ENCODE measurements at places on chromosomes 4 and X. TPM values are rescaled to one million over a fixed set of nuclear protein-coding genes. Genes with fewer than 3 reads are reported as not detected.
A peak's percentile ranks its signal among the peaks of the same experiment; 100 is the strongest.

DDX3X gene
- 239 TPM for total RNA-seq

HMX1 gene
- 0.69 TPM for total RNA-seq

XAGE3 gene
- total RNA-seq: not detected

DNA sequence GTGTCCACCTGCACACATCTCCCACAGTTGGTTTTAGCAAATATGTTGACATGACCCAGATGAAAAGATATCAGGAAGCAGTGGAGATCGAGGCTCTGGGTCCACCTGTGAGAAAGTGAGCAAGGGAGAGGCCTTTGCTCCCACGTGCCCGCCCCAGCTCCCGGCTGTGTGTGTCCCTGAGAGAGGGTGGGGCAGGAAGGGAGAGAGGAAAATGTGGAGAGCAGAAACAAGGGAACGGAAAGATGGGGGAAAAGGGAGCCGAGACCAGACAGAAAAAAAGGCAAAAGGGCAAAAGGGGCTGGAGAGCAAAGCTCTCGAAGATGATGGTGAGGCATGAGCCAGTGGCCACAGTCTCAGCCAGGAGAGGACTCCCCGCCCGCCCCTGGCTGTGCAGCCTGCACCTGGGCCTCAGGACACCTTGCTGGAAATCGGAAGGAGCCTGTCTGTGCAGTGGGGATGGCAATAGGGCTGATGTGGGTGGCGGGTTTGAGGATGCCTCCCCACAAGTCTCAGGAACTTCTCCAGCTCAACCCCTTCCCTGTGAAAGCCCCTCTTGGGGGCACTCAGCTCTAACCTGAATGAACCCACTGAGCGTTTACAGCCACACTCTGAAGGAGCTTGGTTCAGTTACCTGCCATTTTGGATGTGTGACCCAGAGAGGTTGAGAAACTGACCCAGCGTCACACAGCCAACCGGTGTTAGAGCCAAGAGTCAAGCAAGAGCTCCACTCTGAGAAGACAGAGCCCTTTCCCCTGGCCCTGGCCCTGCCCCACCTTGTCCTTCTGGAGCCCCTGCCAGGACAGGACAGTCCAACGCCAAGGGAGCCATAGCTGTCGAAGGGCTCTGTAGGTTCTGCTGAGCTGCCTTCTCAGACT is 20.3 kb upstream of the MSX1 start:
- H3K4me1 ChIP-seq: 0 out of 2 replicates have a peak, but pooled peaks cover 6% of the 10 kb centered on the region
- no peak overlapping the region for H3K4me3 ChIP-seq
- no peak overlapping the region for H3K27ac ChIP-seq
- H3K36me3 ChIP-seq: no peaks in the 10 kb centered on the region
- no peak for DNase-seq

GRCh38 chrX:8204943-8205342 is 33.9 kb upstream of the VCX2 start:
- 0 out of 2 replicates have a peak, but pooled peaks cover 3% of the 10 kb centered on the region for H3K4me1 ChIP-seq
- H3K27me3 ChIP-seq: no peaks in the 10 kb centered on the region
- DNase-seq: no peak
- no peaks in the 10 kb centered on the region for H3K36me3 ChIP-seq
- no peak overlapping the region for H3K4me3 ChIP-seq

- no peaks in the 10 kb centered on the region for H3K4me1 ChIP-seq
- peaks cover 2% of the 10 kb centered on the region for H3K36me3 ChIP-seq
- no peaks in the 10 kb centered on the region for H3K27me3 ChIP-seq
Measured at GRCh38 chr4:83262682-83263081, 21.9 kb downstream of the COQ2 start.

DNA sequence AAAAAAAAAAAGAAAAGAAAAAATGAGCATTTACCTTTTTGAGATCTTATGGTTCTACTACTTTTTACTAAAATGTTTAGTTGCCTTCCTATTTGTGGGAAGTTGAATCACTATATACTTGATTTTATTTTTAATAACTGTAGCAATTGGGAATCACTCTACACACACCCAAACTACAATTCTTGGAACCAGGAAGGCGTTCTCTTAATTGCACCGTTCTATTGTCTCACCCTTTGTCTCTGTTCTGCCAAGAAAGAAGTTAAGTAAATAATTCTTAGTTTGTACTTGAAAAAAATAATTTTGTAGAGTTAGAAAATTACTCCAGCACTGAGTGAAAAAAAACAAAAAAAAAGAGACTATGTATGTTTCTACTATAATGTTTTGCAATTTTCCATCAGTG is 62.7 kb downstream of the ATOH1 start:
- no peak for DNase-seq
- H3K4me1 ChIP-seq: no peaks in the 10 kb centered on the region
- H3K27me3 ChIP-seq: no peaks in the 10 kb centered on the region
- H3K36me3 ChIP-seq: no peaks in the 10 kb centered on the region

GRCh38 chrX:9516635-9517034 is 51.8 kb downstream of the TBL1X start:
- H3K27ac ChIP-seq: no peak overlapping the region
- no peaks in the 10 kb centered on the region for H3K36me3 ChIP-seq

DNA sequence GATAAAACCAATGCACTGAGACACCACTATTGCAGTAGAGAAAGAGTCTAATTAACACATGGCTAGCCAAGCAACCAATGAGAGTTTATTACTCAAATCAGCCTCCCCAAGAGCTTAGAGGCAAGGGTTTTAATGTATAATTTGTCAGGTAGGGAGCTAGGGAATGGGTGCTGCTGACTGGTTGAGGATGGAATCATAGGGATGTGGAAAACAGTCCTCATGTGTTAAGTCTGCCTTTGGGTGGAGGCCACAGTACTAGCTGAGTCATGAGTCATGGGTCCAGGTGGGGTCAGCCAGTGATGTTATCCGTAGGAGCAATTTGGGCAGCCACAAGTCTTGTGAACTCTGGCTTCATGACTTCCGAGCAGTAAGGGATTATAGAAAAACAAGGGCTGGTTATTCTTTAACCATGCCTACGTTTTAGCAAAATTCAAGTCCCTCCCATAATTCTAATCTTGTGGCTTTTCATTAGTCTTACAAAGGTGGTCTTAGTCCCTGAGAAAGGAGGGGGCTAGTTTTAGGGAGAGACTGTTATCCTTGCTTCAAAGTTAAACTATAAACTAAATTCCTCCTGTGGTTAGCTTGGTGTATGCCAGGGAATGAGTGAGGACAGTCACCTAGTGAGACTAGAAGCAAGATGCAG is 25.1 kb upstream of the PLAC8 start:
- no peak overlapping the region for H3K4me3 ChIP-seq
- no peak for DNase-seq
- no peaks in the 10 kb centered on the region for H3K36me3 ChIP-seq
- no peak overlapping the region for H3K27ac ChIP-seq
- no peaks in the 10 kb centered on the region for H3K4me1 ChIP-seq
- no peaks in the 10 kb centered on the region for H3K27me3 ChIP-seq

- peak overlapping the region; percentile 78 for H3K4me3 ChIP-seq
- peaks cover 42% of the 10 kb centered on the region for H3K27me3 ChIP-seq
Measured at GRCh38 chr4:36243355-36244256, 708 bp downstream of the ARAP2 start.

DNA sequence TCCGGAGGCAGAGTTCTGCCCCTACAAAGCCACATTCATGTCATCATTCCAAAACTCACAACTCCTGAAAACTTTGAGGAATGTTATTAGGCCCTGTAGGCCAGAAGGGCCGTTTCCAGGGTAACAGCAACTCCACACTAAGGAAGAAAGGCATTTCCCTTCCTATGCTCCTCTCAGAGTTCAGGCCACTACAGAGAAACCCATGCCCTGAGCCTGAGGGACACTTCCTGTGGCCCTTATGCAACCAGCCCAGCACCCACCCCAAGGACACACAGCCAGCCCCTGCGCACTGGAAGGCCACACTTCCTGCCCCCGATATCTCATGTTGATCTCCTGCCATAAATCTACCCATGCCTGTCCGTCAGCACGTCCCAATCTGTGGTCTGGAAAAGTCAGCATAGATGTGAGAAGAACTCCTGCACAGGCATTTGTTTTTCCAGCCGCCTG is 289.3 kb downstream of the BCOR start:
- peak; percentile 24 for DNase-seq
- no peak overlapping the region for H3K4me3 ChIP-seq
- no peaks in the 10 kb centered on the region for H3K27me3 ChIP-seq
- no peak overlapping the region for H3K27ac ChIP-seq
- no peaks in the 10 kb centered on the region for H3K36me3 ChIP-seq
- 0 out of 2 replicates have a peak, but pooled peaks cover 6% of the 10 kb centered on the region for H3K4me1 ChIP-seq

All from GM23338 (cell line).